ENCODE measurements at places on chromosomes 12 and 14.

- DNase-seq, result no peak
Observed at GRCh38 chr14:96888158-96888557, 91.0 kb downstream of the VRK1 start.

GRCh38 chr12:91179966-91180561 is 2.6 kb downstream of the DCN start:
- DNase-seq, result no peak

GRCh38 chr14:103569408-103569807 is 6.6 kb downstream of the COA8 start:
- peak; percentile 92 for DNase-seq

GRCh38 chr12:12454315-12454714 is 97.4 kb downstream of the BORCS5 start:
- DNase-seq, result no peak

DNA sequence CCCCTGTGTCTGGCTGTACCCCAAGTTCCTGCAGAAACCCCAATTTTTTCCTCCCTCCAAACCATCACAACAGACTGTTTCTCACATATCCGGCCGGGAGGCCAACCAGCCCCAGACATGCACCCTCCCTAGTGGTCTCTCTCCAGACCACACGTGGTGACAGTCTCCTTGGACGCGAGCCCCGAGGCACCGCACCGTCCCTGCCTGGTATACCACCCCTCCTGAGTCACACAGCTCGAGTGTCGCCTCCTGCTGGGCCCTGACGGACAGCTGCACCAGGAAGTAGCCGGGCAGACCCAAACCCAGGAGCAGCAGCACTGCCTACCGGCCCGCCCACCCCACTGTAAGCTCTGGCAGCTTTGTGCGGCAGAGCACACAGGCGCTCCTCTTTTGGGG is 97.4 kb downstream of the RFLNA start:
- DNase-seq, result no peak

DNA sequence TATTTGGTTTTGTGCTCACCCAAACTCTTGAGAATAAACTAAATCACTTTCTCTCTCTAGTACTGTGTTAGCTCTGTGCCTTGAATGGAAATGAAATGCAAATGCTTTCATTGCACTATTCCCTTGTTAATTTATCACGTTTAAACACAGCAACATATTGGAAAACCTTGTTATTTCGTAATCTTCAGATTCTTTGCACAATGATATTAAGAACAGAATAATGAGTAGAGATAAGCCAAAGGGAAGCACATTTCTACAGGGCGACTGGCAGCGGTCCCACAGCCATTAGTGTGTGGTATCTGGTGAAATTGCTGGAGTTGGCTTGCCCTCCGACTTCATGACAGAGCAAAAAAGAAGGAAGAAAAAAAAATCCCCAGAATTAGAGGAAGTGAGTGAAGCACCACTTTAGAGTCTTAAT is 166.1 kb upstream of the E2F7 start:
- DNase-seq, result no peak

- no peak for DNase-seq
Observed at GRCh38 chr12:113291586-113291985, 43.3 kb downstream of the SLC8B1 start.

DNA sequence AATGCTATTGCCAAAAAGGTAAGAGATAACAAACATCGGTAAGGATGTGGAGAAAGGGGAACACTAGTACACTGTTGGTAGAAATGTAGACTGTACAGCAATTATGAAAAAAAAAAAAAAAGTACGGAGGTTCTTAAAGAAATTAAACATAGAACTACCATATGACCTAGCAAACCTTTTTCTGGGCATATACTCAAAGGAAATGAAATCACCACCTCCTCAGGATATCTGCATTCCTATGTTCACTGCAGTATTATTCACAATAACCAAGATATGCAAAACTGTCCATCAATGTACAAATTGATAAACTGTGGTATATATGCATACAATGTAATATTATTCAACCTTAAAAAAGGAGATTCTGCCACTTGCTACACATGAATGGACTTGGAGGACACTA is 60.7 kb downstream of the INSM2 start:
- DNase-seq, result no peak

DNA sequence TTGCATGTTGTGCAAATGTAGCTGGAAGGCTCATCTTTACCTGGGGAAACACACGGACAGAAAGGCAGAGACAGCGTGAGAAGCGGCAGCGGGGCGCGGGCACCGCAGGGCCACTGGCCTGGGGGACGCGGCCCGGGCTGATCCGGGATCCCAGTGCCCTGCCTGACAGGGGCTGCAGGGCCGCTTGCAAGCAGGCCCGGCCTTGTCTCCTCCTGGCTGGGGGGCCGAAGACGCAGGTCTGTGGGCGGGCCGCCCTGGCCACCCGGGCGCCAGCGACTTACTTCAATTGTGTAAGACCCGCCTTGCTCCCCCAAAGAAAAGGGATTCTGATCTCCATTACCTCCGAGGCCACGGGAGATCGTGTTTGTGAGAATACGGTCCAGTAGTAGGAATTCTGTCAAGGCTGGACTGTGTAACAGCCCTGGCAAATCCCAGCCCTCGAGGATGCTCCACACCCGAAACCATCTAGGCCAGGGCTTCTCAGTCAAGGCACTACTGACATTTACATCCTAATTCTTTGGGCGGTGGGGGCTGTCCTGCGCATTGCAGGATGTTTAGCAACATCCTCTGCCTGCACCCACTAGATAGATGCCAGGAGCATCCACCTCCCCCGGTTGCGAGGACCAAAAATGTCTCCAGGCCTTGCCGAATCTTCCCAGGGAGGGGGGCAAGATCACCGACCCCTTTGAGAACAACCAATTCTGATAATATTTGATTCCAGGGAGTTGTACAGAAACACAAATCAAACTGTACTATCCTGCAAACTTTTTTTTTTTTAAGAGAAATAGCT is 95.6 kb downstream of the BCL11B start:
- no peak for DNase-seq

- DNase-seq, result no peak
Observed at GRCh38 chr14:51342226-51342625, 102.2 kb downstream of the TMX1 start.

GRCh38 chr14:36067428-36068187 is 108.9 kb downstream of the PTCSC3 start:
- DNase-seq, result peak; percentile 50

DNA sequence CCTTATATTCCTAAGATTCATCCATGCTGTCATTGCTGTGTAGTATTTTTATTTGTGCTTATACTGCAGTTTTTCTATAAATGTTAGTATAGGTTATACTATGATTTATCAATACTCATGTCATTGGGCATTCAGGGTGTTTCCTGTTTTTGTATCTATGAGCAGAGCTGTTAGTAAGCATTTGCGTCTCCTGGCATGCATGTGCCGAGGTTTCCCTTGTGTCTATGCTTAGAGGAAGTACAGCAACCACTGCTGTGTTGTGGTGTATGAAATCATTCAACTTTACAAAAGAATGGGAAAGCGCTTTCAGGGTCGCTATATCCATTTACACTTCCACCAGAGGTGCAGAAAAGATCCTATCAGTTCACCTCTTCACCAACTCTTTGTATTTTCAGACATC is 122.7 kb downstream of the RGS6 start:
- no peak for DNase-seq

DNA sequence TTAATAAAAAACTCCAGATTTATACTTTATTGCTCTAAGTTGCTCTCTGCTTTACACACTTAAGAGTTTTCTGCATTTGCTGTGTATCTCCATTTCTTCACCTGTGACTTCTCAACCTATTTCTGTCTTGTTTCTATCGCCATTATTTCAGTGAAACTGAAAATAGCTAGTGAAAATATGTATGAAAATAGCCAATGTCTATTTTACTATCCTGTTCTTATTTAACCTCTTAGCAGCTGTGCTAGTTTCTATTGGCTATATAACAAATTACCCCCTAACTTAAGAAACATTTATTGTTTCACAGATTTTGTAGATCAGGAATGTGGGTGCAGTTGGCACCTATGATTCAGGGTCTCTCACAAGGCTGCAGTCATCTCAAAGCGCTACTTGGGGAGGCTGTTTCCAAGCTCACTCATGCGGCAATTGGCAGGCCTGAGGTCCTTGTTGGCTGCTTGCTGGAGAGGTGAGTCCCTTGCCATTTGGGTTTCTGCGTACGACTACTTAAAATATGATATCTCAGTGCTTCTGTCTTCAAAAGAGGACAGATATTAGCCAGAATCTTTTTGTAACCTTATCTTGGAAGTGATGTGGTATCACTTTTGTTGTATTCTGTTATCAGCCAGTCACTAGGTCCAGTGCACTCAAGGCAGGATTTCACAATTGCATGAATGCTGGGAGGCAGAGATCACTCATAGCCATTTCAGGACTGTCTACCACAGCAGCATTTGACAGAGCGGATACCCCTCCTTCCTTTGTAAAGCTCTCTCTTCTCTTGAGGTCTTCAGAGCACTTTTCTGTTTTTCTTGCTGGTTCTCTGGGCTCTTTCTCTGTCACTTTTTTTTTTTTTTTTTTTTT is 7.2 kb downstream of the ERC1 start:
- DNase-seq, result no peak

DNA sequence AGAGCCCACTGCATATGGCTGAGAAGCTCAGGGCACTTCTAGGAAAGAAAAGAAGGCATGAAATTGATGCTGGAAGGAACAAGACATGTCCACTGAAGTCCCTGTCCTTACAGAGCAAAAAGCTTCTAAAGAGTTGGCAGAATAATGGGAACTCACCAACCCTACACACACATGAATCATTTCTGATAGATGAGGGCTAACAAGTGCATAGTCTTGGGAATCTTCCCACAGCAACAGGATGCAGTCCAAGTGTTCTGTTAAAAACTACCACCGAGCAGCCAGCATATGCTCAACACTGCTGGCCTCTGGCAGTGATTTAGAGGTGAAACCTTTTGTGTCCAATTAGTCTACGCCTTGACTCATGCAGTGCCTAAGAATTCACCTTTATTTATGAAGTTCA is 44.8 kb downstream of the RHOJ start:
- no peak for DNase-seq

All from NCI-H1417 treated with DMSO at 0.1 percent for 48 hours (cell line).